ENCODE measurements at places on chromosomes 4 and X.
A peak's percentile ranks its signal among the peaks of the same experiment; 100 is the strongest.

- no peak for DNase-seq
Measured at GRCh38 chrX:49192722-49193328, 6.7 kb upstream of the PRICKLE3 start.

- DNase-seq: no peak
Measured at GRCh38 chrX:106932492-106932923, 12.3 kb downstream of the CLDN2 start.

GRCh38 chrX:143994206-143994605 is 110.3 kb downstream of the UBE2NL start:
- DNase-seq: no peak

DNA sequence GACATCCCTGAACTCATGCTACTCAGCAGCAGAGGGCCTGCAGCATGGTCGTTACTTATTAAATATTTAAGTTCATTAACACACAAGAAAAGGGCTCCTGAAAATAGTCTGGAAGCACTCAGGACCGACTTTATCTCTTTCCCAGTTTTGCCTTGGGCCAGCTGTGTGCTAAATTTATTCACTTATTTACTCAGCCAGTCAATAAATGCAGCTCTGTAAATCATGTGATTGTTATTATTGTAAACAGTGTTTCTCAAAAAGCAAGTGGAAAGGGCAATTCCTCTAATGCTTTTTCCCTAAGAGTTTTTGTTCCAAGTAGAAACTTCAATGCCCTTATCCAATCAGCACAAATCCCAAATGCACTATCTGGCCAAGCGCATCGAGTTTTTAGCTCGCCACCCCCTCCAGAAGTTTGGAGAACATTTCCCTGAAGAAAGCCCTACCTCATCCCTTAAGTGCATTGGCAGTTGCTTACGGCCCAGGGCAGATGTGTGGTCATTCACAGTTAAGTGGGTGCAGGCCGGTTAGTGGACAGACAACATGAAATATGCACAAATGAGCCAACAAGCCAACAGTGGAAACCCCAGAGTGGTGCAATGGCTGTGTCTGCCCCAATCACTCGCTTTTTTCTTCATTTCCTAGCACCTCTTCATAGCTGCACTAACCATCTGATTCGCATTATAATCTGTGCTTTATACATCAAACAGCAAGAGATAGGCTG is 125.8 kb downstream of the SMIM20 start:
- DNase-seq: no peak

- no peak for DNase-seq
Measured at GRCh38 chr4:12852338-12853307, 631.5 kb downstream of the RAB28 start.

- DNase-seq: no peak
Measured at GRCh38 chrX:49042581-49043219, 457 bp downstream of the TFE3 start.

DNA sequence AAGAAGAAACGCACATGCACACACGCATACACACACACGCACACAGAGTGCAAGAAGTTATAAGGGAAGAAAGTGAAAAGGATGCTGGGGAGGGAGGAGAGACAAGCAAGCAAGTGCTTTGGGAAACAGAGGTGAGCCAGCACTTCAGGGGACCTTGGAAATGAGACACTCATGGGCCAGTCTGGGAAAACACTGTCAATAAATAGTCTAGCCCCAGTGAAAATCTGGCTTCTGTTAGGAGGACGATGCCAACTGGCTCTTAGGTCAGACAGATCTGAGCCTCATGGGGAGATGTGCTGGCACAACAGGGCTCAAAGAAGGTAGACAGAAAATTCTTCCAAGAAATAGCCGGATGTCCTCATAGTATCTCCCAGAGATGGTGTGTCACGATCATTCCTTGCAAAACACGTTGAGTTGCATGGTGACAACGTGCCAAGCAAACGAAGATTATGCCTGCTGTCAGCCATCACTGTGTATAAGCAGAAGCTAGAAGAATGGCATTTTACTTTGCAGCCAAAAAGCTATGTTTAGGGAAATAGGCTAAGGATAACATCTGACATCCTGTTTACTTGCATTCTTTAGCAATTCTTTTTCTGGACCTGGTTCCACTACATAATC is 557 bp upstream of the ARHGEF6 start:
- no peak for DNase-seq

GRCh38 chr4:82293304-82293703 is 80.5 kb downstream of the HNRNPD start:
- DNase-seq: no peak

DNA sequence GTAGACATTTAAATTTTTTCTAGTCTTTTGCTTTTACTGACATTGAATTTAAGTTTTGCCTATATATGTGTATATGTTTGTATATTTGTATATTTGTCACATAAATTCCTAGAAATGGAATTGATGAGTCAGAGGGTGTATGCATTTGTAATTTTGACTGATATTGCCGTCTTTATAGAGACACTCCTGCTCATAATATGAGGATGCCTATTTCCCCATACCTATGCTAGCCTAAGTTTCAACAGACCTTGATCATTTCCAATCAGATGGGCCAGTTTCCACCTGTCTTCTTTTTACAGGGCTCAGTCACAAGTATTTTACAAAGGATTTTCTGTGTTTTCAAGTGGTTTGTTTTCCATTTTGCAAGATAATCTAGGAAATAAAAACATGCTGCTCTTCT is 10.8 kb downstream of the PDLIM5 start:
- DNase-seq: no peak

GRCh38 chr4:120004054-120004453 is 62.6 kb downstream of the MAD2L1 start:
- no peak for DNase-seq

DNA sequence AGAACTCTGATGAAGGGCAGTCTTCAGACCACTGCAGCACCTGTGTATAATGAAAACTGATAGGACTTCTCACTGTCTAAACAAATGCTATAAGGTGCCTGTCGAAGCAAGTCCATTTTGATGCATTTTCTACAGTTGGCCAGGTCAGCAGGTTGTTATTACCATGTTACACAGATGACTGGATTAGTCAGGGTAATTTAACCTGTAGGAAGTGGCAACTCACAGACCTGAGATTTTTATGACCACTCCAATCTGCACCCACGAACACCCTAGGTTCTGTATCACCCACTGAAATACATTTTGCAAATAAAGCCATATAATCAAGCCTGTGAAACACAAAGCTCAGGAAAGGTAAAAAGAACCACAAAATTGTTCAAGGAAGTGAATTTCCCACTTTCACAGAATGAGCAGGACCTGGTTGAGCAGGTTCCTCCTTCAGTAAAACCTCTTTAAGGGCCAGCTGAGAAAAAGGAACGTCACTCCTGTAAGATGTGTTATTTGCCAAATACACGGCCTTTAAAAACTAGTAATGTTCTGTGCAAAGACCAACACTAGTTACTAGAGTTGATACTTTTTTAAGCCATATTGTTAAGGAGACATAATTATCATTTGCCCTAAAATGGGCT is 12.7 kb downstream of the MAML3 start:
- DNase-seq: no peak

- DNase-seq: no peak
Measured at GRCh38 chrX:7218321-7219152, 70.6 kb upstream of the PUDP start.

- peak; percentile 44 for DNase-seq
Measured at GRCh38 chrX:150365051-150365989, 2.2 kb downstream of the MAMLD1 start.

Data from T-helper 17 cell (primary cell).